Upper lobe of left lung (tissue), 6 donors: ENCODE measurements at places on chromosomes 4 and X.

- DNase-seq = no peak
Measured at GRCh38 chr4:132956962-132957361, 192.1 kb upstream of the PCDH10 start.

- DNase-seq = no peak
Measured at GRCh38 chrX:129636175-129636681, 18.5 kb downstream of the APLN start.

- no peak for DNase-seq
Measured at GRCh38 chr4:101331017-101331416, 16.3 kb downstream of the PPP3CA start.

DNA sequence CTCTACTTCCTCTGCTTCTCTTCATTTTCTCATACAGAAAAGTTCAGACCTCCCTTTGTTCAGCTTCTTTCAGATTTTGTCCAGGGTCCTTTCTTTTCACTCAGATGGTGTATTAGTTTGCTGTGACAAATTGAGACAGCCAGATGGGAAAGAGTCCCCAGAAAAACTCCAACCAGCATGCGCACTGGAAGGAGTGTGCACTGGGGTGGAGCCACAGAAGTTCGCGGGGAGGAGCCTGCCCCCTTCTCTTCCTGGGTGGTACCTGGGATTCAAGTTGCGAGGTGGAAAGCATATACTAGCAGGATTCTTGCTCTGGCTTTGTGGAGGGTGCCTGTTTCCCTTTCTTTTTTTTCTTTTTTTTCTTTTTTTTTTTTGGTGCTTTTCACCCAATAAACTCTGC lies 51.6 kb downstream of the SMIM20 start:
- no peak for DNase-seq

DNA sequence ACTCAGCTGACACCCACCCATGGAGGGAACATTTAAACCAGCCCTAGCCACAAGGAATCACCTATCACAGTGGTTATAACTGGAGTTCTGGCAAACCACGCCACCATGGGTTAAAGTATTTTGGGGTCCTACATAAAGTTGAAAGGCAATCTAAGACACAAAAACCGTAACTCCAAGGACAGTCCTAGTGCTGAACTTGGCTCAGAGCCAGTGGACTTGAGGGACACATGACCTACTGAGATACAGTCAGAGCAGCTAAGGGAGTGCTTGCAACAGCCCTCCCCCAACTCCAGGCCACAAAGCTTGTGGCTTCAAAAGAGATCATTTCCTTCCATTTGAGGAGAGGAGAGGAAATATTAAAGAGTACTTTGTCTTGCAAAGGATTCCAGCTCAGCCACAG lies 300.5 kb downstream of the FGF13 start:
- DNase-seq = no peak

DNA sequence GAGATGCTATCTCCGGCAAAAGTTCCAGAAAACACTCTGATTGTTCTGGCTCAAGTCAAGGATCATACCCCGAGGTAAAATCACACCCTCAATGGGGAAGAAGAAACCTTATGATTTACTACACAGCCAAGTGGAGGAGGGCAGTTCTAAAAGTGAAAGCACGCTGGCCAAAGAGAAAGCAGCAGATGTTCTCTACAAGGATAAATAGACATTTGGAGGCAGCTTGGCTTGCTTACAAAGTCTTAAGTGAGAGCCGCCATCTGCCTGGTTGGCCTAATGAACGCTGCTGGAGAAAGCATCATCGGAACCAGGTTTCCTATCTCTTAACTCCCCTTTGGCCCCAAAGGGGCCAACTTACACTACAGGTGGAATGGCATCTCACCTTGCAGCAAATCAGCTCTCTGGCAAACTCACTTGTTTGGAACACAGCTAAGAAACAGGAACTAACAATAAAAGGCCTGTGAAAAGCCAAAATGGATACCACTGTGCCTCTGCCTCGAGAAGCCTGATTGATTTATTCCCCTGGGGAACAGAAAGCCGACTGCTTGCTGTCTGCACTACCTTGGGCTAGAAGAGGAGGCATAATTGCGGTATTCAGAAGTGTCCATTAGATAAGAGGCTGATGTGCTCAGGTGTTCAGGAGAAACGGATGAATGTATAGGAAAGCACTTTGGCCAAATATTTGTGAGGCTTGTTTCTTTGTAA lies 22.8 kb downstream of the FRAS1 start:
- no peak for DNase-seq

- no peak for DNase-seq
Measured at GRCh38 chrX:34406580-34406979, 250.5 kb downstream of the TMEM47 start.

- DNase-seq = no peak
Measured at GRCh38 chrX:130262231-130262630, 6.5 kb downstream of the ZNF280C start.

GRCh38 chrX:81355436-81355835 lies 153.5 kb downstream of the SH3BGRL start:
- DNase-seq = no peak

DNA sequence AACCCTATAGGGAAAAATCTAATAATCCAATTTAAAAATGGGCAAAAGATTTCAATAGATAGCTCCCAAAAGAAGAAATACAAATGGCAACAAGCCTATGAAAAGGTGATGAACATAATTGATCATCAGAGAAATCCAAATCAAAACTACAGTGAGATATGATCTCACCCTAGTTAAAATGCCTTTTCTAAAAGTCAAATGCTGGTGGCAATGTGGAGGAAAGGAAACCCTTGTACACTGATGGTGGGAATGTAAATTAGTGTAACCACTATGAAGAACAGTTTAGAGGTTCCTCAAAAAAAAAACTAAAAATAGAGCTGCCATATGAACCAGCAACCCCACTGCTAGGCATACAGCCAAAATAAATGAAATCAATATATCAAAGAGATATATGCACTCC lies 44.5 kb downstream of the STPG2 start:
- no peak for DNase-seq

- no peak for DNase-seq
Measured at GRCh38 chr4:86243750-86244149, 116.1 kb downstream of the MAPK10 start.
